A549 treated with GW870086 at 1 μM for 4 hours (cell line): ENCODE measurements at places on chromosomes 4 and X. TPM values are rescaled to one million over a fixed set of nuclear protein-coding genes. Genes with fewer than 3 reads are reported as not detected.

Gene MAGEA9B
- total RNA-seq, result not detected in 5 replicates

Gene XG
- 0.13 TPM in 1 of 5 replicates, not detected in the others for total RNA-seq

Gene GLRA3
- not detected in 5 replicates for total RNA-seq

Gene TMEM31
- total RNA-seq, result not detected in 5 replicates

Gene GAGE12H
- not detected in 5 replicates for total RNA-seq

Gene P2RY10
- not detected in 5 replicates for total RNA-seq

Gene PRKG2
- total RNA-seq, result 0.56 to 1.2 TPM (median 0.71 TPM) in 5 replicates

Gene SPANXN4
- total RNA-seq, result not detected in 5 replicates

Gene FAM114A1
- 22.8 to 41.4 TPM (median 36.8 TPM) in 5 replicates for total RNA-seq

Gene ARHGAP36
- total RNA-seq, result not detected in 5 replicates

Gene TAF7L
- 0.05 to 0.16 TPM (median 0.08 TPM) in 4 of 5 replicates, not detected in the other for total RNA-seq

Gene BCAP31
- total RNA-seq, result 350 to 420 TPM (median 366 TPM) in 5 replicates

Gene PPP1R2C
- total RNA-seq, result not detected in 5 replicates

Gene PABPC1L2B
- not detected in 5 replicates for total RNA-seq

Gene SSX4B
- not detected in 5 replicates for total RNA-seq

Gene SPANXB1
- 2.0 to 2.7 TPM (median 2.3 TPM) in 5 replicates for total RNA-seq

Gene TRO
- 0.56 to 1.2 TPM (median 0.70 TPM) in 5 replicates for total RNA-seq

Gene PCDH7
- 0.07 to 0.19 TPM (median 0.12 TPM) in 4 of 5 replicates, not detected in the other for total RNA-seq

Gene CFP
- 0.20 to 1.0 TPM (median 0.31 TPM) in 5 replicates for total RNA-seq

Gene SYTL5
- total RNA-seq, result 0.24 to 0.46 TPM (median 0.38 TPM) in 5 replicates
